Caki2 (cell line): ENCODE measurements at places on chromosomes 6 and 20. TPM values are rescaled to one million over a fixed set of nuclear protein-coding genes. Genes with fewer than 3 reads are reported as not detected.

DNA sequence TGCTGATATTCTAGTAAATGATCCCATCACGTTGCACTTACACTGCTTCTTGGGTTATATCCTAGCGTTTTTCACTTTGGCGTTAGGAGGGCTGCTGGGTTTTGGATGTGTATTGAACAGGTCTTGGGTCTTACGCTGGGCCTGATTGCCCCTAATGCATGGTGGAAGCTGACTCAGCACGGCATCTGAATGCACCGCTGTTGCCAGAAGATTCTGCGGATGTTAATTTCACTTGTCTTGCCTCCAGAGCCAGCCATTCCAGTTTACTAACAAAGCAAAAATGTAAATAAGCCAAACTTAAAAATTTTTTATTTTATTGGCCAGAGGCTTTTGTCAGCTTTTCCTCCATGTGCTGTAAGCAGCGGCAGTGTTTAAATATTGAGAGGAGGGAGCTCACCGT lies 233.5 kb downstream of the TMEM242 start:
- no peak for DNase-seq

- no peak for DNase-seq
Observed at GRCh38 chr6:129130106-129130505, 247.2 kb downstream of the LAMA2 start.

DNA sequence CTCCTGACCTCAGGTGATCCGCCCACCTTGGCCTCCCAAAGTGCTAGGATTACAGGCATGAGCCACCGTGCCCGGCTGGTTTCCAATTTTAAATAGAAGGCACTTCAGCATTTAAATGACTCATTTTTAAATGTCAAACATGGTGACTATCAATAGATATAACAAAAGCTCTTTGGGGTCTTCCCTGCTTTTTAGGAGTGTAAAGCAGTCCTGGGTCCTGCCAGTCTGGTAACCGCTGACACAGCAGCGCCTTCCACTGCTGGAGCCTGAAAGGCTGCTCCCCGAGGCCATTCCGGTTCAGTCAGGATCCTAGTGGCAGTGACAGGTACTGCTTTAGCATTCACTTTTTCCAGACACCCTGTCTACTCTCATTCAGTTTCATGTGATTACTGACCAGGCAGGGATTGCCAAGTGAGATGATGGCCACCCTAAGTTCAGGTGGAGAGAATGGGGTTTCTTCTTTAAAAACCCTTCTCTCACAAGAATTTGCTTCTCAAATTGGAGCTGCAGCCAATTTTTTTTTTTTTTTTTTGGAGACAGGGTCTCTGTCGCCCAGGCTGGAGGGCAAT lies 5.1 kb downstream of the DIDO1 start:
- DNase-seq: peak; percentile 61

DNA sequence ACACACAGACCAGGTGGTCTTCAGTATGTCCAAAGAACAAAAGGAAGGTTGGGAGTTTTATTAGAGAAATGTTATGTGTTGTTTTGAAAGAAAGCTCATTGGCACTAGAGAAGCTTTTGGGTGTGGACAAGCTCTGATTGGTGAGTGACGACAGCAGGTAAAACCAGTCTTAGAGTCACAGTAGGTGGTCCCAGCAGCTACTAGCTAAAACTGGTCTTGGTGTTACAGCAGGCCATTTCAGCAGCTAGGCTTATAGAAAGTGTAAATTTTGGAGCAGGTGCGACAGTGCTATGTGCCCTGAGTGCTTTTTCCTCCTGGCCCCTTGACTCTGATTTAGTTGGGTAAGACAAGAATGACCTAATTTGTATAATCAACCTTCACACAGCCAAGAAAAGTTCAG lies 3.6 kb downstream of the CLDN20 start:
- DNase-seq: no peak

MLIP gene
- total RNA-seq: not detected in 2 replicates
